T47D (cell line): ENCODE measurements at places on chromosomes 13 and 19.

GRCh38 chr19:55530996-55531395 is 5.9 kb downstream of the SBK2 start:
- DNase-seq = no peak

- no peak for DNase-seq
Measured at GRCh38 chr19:11574689-11575088, 2.8 kb downstream of the ACP5 start.

- DNase-seq = no peak
Measured at GRCh38 chr13:65990684-65991083, 1239.5 kb downstream of the PCDH9 start.

DNA sequence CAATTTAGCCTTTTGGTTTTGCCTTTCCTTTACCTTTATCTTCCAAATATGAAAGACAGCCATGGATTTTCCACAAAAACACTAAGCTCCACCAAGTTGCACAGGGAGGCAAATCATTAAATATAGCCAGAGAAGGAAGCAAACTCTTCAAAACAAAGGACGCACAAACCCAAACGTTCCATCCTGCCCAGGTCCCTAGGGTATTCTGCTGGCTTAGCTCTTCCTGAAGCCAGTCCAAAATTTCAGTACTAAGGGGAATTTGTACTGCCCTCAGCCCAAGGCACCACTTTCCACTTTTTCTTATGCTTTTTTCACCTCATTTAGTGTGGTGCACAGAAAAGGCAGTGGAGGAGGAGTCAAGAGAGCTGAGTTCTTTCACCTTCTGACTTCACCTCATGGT is 169.9 kb downstream of the FLT1 start:
- DNase-seq = no peak

DNA sequence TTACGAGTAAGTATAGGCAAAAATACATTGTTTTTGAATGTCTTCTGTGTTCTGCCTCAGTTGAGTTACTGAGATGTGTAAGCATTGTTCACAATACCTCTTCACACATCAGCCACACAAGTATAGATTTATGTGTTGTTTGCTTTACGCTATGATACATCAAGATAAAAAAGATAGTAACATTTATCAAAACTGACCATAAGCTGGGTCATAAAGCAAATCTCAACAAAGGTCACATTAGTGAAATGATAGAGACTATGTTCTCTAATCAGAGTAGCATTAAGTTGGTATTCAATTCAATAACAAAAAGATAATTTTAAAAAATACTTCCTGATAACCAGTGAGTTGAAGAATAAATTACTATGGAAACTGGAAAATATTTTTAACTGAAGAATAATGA is 127.5 kb downstream of the ZAR1L start:
- DNase-seq = no peak

DNA sequence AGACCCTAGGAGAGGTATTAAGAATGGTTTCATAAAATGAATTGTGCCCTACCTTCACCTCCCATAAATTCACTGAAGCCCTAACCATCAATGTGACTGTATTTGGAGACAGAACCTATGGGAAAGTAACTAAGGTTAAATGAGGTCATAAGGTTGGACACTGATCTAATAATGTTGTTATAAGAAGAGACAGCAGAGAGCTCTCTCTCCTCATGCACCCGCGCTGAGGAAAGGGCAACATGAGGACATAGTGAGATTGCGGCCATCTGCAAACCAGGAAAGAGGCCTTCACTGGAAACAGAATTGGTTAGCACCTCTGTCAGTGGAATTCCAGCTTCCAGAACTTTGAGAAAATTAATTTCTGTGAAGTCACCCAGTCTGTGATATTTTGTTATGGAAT is 1396.1 kb upstream of the MIR17HG start:
- no peak for DNase-seq

- DNase-seq = no peak
Measured at GRCh38 chr19:30757837-30758617, 385.8 kb downstream of the ZNF536 start.

GRCh38 chr19:19460761-19461265 is 54.5 kb downstream of the TSSK6 start:
- DNase-seq = no peak

- DNase-seq = no peak
Measured at GRCh38 chr19:16571283-16571682, 932 bp downstream of the SLC35E1 start.

DNA sequence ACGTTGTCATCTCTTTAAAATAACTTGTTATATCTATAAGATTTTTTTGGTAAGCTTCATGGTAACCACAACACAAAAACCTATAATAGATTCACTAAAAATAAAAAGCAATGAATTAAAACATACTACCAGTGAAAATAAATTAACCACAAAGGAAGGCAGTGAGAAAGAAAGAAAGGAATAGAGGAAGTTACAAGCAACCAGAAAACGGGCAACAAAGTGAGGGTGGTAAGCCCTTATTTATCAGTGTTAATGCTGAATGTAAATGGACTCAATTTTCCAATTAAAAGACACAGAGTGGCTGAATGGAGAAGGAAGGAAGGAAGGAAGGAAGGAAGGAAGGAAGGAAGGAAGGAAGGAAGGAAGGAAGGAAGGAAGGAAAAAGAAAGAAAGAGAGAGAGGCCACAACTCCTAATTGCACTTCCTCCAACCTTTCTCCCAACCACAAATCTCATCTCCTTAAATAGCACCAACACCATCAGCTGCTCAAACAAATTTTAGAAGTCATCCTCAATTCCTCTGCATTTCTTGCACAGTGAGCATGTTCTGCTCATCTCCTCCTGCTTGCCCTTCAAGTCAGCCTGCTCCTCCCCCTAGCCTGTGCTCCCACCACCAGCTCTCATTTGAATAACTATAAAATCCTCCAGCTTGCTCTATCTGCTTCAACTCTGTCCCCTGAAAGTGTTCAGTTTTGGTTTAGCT is 48.6 kb downstream of the CCNA1 start:
- DNase-seq = no peak

DNA sequence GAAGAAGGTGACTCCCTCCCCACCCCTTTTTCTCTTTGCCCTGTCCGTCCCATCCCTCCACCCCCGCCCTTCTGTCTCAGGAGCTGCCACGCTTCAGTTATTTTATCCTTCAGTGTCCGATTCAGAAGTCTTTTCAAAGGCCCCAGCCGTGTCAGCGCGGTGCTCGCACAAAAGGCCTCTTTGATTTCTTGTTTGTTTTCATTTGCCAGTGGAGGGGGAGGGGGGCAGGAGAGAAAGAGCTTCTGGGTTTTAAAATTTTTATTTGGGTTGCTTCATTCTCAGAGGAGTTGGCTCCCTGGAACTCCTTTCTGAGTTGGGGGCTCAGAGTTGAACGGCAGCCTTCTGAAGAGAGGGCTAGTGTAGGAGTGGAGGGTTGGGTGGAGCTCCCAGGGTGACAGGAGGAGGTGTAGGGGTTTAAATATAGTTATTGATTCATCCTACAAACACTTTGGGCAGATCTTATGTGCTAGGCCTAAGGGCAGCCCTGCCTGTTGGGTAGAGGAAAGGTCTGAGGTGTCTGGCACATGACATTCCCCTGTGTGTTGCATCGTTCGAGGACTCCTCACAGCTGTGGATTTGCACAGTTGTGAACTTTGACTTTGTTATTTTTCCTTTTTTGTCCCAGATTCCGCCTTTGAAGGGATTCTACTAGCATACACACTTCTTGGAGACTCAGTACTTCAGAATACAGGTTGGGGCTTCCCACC is 36.8 kb downstream of the NFIX start:
- no peak for DNase-seq

- no peak for DNase-seq
Measured at GRCh38 chr13:44876782-44877324, 112.4 kb downstream of the NUFIP1 start.

DNA sequence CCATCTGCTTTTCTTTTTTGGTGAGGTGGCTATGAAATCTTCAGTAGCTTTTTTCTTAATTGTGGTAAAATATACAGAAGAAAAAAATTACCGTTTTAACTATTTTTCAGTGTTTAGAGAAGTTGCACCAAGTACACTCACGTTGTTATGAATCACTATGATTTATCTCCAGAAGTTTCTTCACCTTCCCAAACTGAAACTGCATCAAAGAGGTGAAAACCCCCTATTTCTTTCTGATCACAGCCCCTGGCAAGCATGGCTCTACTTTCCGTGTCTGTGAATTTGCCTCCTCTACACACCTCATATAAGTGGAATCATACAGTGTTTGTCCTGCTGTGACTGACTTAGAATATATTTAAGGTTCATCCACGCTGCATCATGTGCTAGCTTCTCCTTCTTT is 15.6 kb upstream of the SIGLEC10 start:
- no peak for DNase-seq

- DNase-seq = no peak
Measured at GRCh38 chr13:32638739-32639138, 52.5 kb downstream of the PDS5B start.

- peak; percentile 90 for DNase-seq
Measured at GRCh38 chr19:13169769-13170168, 19.6 kb downstream of the IER2 start.

DNA sequence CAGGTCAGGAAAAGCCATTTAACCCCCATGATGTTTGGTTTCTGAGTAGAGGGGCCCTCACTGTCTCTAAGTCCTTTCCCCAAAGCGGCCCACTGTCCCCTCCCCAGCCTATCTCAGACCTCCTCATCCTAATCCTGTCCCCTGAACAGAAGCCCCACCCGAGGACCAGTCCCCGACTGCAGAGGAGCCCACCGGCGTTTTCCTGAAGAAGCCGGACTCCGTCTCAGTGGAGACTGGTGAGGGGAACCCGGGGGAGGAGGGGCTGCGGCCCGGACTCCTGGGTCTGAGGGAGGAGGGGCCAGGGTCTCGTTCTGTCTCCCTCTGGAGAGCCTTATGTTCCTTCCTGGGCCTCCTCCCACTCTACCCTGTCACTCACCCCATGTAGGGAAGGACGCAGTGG is 2.9 kb downstream of the MYBPC2 start:
- DNase-seq = no peak

DNA sequence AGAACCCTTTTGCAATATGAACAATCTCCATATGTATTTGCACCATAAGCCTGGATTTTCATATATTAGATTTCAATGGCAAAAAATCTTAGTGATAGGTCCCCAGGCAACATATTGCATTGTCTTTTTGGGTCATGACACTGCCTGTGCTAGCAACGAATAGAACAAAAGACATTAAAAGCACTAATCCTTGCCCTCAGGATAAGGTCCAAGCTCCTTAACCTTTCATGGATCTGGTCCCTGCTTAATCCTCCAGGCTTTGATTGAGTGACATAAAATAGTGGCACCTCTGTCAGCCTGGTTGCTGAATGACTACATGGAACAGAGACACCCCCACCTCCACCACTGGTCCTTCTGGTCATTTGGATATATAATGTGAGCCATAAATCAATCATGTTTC is 134.4 kb downstream of the RBM26 start:
- DNase-seq = no peak

DNA sequence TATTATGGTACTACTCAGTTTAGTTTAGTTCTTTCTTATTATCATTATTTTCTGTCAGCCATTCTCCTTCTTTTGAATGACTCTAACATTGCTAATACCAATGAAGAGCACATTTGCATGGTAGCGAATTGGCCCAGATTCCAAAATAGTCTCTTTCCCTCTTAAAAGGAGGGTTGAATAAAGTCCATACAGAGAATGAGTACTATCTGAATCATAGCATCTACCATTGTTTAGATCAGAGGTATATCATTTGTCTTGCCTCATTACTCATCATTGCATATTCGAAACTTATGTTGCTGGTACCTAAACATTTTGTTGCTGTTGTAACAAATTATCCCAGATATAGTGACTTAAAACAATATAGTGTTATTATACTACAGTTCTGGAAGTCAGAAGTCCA is 1235.3 kb upstream of the ATXN8OS start:
- DNase-seq = no peak
